ENCODE measurements at places on chromosomes 16 and 17.

GRCh38 chr16:67349172-67349571 is 22.6 kb downstream of the LRRC36 start:
- DNase-seq = no peak

DNA sequence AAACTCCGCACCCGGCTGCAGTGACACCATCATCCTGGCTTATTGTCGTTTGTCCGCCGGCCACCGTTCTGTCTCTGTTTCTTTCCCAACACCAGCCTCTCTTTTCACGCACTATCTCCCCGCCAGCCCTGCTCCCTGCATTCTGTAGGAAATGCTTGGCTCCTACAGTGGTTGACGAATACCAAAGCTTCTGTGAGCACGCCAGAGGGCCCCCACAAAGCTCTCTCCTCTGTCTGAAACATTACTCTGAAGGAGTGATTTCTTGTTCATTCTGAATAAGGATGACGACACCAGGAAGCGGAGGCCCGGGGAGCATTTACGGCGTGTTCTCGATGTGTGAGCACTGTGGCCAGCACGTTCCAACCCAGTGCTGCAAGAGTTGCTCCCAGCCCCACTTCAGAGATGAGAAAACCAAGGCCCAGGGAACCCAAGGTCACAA is 58.8 kb downstream of the ADCY9 start:
- no peak for DNase-seq

DNA sequence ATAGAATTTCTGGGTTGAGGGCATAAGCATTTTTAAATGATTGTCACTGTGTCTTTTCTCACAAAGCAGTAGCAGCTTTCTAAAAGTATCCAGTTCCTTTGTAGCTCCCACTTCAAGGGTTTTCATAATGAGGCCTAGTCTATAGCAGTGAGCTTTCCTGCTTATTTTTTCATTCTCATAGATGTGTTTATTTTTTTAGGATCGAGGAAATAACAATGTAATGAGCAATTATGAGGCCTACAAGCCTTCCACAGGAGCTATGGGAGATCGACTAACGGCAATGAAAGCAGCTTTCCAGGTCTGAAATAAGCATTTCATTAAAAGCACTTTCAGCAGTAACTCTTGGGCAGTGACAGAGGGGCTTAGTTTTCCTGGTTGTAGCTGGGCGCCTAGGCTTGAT is 10.6 kb upstream of the PSMC5 start:
- DNase-seq = no peak

DNA sequence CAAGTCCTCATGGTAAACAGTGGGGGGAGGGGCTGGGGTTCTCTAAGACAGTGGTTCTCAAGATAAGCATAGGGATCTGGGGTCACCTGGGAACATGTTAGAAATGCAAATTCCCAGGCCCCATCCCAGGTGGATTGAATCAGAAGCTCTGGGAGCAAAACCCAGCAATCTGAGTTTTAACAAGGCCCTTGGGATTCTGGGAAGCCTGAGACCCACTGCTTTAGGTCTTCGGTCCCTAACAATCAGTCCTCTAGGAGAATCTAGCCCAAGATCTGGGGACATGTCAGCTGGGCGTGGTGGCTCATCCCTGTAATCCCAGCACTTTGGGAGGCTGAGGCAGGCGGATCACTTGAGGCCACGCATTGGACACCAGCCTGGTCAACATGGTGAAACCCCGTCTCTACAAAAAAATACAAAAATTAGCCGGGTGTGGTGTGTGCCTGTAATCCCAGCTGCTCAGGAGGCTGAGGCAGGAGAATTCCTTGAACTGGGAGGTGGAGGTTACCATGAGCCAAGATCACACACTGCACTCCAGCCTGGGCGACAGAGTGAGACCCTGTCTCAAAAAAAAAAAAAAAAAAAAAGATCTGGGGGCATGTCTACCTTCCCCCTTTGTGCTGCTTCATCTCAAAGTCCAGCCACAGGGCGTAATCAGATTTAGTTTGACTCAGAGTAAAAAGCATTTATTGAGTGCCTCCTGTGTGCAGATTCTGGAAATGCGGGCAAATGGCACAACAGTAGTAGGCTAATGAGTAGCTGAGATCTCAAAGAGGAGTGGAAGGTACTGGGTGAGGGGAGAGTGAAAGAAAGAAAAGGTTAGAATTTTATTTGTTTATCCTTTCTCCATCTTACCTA is 8.8 kb upstream of the NR1D1 start:
- DNase-seq = no peak

DNA sequence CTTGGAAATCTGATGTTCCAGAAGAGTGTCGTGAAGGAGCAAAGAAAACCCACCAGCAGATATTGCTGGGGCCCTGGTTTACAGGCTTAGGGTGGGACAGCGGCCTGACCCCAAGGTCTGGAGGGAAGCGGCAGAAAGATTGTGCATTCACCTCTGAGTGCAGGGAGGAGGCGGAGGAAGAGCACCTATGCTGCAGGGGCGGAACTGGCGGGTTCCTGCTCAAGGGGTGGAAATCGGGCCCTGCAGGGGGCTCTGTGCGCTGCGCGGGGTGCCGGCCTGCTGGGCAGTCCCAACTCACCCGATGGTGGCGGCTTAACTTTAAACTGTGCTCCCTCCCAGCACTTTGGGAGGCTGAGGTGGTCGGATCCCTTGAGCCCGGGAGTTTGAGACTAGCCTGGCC is 47.5 kb downstream of the COX4I1 start:
- DNase-seq = no peak

DNA sequence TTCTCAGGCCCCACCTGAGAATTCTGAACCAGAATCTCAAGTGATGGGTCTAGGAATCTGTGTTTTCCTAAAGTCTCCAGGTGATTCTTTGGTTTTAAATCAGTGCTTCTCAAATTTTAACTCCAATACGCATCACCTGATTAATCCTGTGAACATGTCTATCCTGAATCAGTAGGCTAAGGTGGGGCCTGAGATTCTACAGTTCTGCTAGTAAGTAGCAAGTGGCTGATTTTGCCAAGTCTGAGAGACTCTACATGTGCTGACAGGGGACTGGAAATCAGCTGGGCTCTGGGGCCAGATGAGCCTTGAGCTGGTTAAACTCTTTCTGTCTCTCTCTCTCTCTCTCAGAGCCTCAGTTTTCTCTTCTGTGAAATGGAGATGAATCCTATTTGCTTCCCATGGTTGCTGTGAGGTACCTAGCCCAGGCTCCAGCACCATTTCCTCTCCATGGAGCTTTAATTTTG is 9.0 kb downstream of the CCR7 start:
- no peak for DNase-seq

- DNase-seq = no peak
These were observed 10.1 kb upstream of the SLC25A39 start for GRCh38 chr17:44334727-44335126.

- no peak for DNase-seq
These were observed 1.2 kb downstream of the CACNA1G start for GRCh38 chr17:50561746-50562141.

DNA sequence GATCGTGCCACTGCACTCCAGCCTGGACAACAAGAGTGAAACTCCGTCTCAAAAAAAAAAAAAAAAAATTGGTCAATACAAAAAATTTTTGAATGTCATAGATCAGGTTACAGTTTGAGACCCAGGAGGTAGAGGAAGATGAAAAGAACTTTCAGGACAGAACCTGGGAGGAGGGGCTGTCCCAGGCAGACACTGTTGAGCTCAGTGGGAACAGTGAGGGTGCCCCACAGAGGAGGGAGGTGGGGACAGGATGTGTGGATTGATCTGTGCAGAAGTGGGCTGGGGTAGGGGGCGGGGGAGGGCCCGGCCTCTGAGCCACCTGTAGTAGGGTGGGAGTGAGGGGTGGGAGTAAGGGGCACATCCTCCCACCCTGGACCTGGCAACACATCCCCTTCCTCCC is 58.3 kb downstream of the PRMT7 start:
- no peak for DNase-seq

GRCh38 chr17:49835472-49835871 is 12.4 kb downstream of the TAC4 start:
- DNase-seq = no peak

DNA sequence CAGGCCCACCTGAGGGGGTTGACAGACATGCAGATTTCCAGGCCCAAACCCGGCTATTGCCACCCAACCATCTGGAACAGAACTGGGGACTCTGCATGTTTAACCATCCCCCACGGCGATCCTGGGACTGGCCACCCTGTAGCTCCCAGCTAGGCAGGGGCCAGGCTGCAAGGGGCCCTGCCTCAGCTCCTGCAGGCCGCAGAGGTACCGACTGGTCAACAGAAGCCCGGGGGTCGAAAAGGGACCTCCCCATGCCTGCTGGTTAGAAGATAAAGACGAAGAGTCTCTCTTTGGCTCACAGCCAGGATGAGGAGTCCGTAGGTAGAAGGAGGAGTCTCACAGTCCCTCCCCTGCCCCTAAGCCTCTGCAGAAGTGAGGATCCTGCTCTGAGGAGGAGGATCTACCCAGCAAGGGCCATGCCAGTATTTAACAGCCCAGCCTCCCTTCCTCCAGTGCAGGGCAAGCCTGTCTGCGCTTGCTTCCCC is 223.4 kb upstream of the TNRC6C start:
- no peak for DNase-seq
